Naive thymus-derived CD4-positive, alpha-beta T cell (primary cell): ENCODE measurements at places on chromosomes 12 and 14. TPM values are rescaled to one million over a fixed set of nuclear protein-coding genes. Genes with fewer than 3 reads are reported as not detected.

DNA sequence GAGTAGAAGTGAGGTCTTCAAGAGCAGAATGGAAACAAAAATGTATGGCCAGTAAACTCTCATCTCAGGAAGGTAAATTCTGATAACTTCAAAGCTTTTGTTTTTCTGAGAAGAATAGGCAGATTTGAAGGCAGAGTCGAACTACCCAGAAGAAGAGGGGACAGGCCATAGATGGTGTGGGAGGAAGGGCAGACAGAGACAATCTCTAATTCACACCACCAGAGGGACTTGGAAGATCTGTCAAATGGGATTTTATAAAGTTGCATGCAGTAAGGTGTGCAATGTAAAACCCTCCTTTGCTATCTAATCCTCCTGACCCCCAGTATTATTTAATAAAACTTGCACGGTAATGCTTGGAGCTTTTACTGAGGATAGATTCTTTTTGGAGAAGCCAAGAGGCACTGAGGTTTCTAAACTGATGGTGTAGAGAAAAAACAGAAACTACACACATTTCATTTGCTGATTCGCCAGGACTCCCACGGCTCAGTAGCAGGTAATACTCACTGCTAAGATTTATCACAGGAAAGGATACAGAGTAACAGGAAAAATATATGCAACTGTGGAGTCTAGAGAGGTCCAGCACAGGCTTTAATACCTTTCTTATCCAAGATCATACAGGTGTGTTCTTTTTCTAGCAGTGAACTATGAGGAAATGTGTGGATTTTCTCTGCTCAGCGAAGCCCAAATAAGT is 18.3 kb downstream of the SLC38A2 start:
- H3K27me3 ChIP-seq = no peaks in the 10 kb centered on the region
- H3K4me3 ChIP-seq = no peak overlapping the region
- peaks cover 7% of the 10 kb centered on the region for H3K4me1 ChIP-seq
- no peaks in the 10 kb centered on the region for H3K36me3 ChIP-seq
- DNase-seq = no peak

- no peak for DNase-seq
- no peaks in the 10 kb centered on the region for H3K36me3 ChIP-seq
- H3K4me3 ChIP-seq = no peak within 1 kb of the TSS
- no peak within 1 kb of the TSS for H3K27ac ChIP-seq
- H3K27me3 ChIP-seq = no peaks in the 10 kb centered on the region
Measured at GRCh38 chr14:55440385-55440784, at the start of gene TBPL2. Gene TBPL2, minus strand, starts transcription at chr14:55440616. Its CDS starts 167 bp downstream, at chr14:55440449.

- H3K4me3 ChIP-seq = no peak overlapping the region
- no peaks in the 10 kb centered on the region for H3K36me3 ChIP-seq
- no peak overlapping the region for H3K27ac ChIP-seq
- H3K27me3 ChIP-seq = no peaks in the 10 kb centered on the region
- H3K4me1 ChIP-seq = peaks cover 13% of the 10 kb centered on the region
- no peak for DNase-seq
Measured at GRCh38 chr12:47411966-47412365, 293.9 kb downstream of the RPAP3 start.

DNA sequence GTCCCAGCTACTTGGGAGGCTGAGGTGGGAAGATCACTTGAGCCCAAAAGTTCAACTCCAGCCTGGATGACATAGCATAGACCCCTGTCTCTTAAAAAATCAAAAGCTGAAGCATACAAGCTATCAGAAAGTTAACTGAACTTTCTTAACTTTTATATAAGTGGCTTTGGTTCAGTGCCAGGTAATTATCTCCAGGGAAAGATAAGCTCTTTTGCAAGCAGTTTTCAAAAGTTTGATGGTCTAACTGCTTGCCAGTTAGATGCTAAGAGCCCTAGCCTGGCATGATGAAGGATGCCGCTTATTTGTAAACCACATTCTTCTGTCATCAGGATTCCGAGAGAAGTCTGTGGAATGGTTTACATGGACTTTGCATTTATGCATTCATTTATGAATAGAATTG is 409.1 kb downstream of the AEBP2 start:
- no peak overlapping the region for H3K27ac ChIP-seq
- H3K4me1 ChIP-seq = no peaks in the 10 kb centered on the region
- DNase-seq = no peak
- no peaks in the 10 kb centered on the region for H3K27me3 ChIP-seq

DNA sequence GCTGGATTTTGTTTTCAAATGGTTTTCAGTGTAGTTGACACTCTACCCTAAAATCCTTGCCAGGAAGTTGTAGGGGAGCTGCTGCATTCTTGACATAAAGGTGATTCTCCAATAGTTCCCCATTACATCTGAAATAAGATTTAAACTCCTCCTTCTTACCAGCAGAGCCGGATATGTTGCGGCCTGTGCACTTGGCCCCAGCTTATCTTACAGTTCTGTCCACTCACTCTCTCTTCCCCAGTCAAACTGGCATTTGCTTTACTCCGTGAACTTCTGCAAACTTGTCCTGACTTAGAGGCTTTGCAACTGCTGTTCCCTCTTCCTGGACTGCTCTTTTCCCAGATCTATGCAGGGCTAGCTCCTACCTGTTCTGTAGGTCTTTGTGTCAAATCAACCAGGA is 929.5 kb downstream of the VRK1 start:
- H3K4me3 ChIP-seq = no peak overlapping the region
- H3K27ac ChIP-seq = peak overlapping the region; percentile 32
- peaks cover 17% of the 10 kb centered on the region for H3K4me1 ChIP-seq
- no peaks in the 10 kb centered on the region for H3K36me3 ChIP-seq
- H3K27me3 ChIP-seq = no peaks in the 10 kb centered on the region
- no peak for DNase-seq

DNA sequence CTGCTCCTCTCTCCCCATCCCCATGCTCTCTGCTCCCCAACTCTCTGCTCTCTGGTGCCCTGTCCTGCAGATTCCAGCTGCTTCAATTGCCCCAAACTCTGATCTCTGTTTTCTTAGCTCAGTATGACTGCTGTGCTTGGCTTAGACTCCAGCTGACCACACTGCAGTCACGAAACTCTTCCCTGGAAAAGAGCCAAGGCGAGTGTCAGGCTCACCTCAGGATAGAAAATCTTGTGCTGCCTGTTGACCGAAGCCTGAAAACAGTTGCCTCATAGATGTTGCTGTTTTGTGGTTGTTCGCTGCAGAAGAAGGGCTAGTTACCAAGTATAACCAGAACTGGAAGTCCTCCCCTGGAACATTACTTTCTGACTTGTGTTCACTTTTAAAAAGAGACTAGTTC is 6.7 kb upstream of the STON2 start:
- no peaks in the 10 kb centered on the region for H3K36me3 ChIP-seq
- H3K27me3 ChIP-seq = no peaks in the 10 kb centered on the region
- H3K4me3 ChIP-seq = no peak overlapping the region
- no peak for DNase-seq
- no peaks in the 10 kb centered on the region for H3K4me1 ChIP-seq
- no peak overlapping the region for H3K27ac ChIP-seq

DNA sequence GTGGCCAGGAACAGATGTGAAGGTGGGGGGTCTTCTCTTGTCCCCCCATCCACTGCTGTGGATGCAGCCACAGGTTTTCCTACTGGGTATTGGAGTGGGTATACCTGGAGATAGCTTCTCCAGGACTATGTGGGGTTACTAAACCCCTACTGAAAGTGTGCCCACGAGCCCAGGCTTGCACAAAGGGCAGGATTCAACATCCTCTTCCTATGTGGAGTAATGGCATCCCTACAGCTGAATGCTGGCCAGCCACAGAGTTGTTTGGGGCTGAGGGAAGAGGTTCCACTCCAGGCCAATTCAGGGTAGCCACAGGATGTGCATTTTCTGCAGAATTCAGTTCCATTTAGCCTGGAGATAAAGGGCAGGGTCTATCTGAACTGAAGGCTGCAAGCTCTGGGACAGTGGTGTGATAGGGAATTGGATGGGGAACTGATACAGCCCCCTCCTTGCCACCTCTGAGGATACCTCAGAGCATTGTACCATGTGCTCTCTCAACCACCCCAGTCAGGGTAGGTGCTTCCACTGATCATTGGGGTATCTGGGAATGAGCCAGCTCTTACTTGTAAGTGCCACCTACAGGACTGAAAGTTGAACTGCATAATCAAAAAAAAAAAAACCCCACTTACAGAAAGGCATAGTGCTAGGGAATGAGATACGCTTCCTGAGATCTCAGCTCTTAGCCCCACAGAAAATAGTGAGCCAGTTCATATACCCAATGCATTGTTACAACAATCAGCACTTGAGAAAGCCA is 187.1 kb downstream of the KITLG start:
- H3K4me1 ChIP-seq = no peaks in the 10 kb centered on the region
- no peaks in the 10 kb centered on the region for H3K27me3 ChIP-seq
- no peaks in the 10 kb centered on the region for H3K36me3 ChIP-seq
- no peak for DNase-seq
- no peak overlapping the region for H3K27ac ChIP-seq

- H3K27ac ChIP-seq = no peak overlapping the region
- no peaks in the 10 kb centered on the region for H3K4me1 ChIP-seq
- no peaks in the 10 kb centered on the region for H3K36me3 ChIP-seq
- DNase-seq = no peak
Measured at GRCh38 chr14:93989939-93990338, 7.2 kb upstream of the CCDC197 start.

DNA sequence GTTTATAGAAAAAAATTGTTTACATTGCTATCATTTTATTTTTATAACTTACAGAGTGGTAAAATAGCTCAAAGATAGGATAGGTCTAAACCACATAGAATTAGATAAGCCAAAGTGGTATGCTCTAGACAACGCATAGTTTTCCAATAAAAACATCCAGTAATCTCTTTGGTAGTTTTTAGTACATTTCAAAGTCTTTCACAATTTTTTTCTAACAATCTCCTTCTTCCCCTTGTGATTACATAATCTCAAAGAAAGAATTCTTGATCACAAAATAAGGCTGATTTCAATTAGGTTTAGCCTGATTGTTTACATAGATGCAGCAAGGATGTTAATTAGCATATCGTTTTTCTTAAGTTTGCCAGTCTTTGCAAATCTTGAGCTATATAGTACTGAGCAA is 460.0 kb downstream of the FUT8 start:
- H3K4me3 ChIP-seq = no peak overlapping the region
- no peak for DNase-seq
- H3K27me3 ChIP-seq = no peaks in the 10 kb centered on the region
- H3K36me3 ChIP-seq = no peaks in the 10 kb centered on the region

GRCh38 chr12:27762757-27763156 is 17.3 kb upstream of the KLHL42 start:
- no peaks in the 10 kb centered on the region for H3K36me3 ChIP-seq
- H3K4me1 ChIP-seq = no peaks in the 10 kb centered on the region
- H3K27ac ChIP-seq = no peak overlapping the region
- DNase-seq = no peak
- H3K4me3 ChIP-seq = no peak overlapping the region

GRCh38 chr12:78128211-78128610 is 297.5 kb downstream of the NAV3 start:
- H3K27me3 ChIP-seq = no peaks in the 10 kb centered on the region
- no peaks in the 10 kb centered on the region for H3K4me1 ChIP-seq
- no peak overlapping the region for H3K27ac ChIP-seq
- DNase-seq = no peak

The MIP gene
- total RNA-seq = not detected

The CLECL1 gene
- 2.5 TPM for total RNA-seq

The AMN1 gene
- 22.9 TPM for total RNA-seq

The TPH2 gene
- not detected for total RNA-seq
